ENCODE measurements at places on chromosomes 3 and 15.

- no peak for DNase-seq
Measured at GRCh38 chr15:26087395-26087794, 224.3 kb upstream of the ATP10A start.

GRCh38 chr3:13839726-13840340 is 40.0 kb downstream of the WNT7A start:
- no peak for DNase-seq

- DNase-seq = no peak
Measured at GRCh38 chr3:170002879-170003278, 34.9 kb upstream of the GPR160 start.

GRCh38 chr15:77019521-77020331 is 24.8 kb downstream of the PSTPIP1 start:
- peak; percentile 37 for DNase-seq

DNA sequence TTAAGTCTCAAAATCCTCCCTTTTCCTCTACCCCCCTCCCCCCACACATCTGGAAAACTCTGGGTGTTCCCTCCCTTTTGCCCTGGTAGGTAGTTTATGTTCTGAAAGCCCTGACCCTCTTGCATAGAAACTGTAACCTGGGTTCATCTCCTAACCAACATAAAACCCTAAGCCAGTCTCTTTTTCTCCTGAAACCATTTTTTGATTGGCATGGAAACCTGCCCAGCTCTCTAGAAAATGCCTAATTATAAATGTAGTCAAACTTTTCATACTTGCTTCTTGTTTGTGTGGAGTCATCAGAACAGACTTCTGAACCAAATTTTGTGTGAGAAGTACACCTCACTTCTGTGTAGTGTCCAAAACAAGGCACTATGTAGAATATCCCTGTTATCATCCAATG is 1264.4 kb downstream of the SI start:
- DNase-seq = no peak

- DNase-seq = no peak
Measured at GRCh38 chr15:74680456-74680855, 15.4 kb downstream of the EDC3 start.

DNA sequence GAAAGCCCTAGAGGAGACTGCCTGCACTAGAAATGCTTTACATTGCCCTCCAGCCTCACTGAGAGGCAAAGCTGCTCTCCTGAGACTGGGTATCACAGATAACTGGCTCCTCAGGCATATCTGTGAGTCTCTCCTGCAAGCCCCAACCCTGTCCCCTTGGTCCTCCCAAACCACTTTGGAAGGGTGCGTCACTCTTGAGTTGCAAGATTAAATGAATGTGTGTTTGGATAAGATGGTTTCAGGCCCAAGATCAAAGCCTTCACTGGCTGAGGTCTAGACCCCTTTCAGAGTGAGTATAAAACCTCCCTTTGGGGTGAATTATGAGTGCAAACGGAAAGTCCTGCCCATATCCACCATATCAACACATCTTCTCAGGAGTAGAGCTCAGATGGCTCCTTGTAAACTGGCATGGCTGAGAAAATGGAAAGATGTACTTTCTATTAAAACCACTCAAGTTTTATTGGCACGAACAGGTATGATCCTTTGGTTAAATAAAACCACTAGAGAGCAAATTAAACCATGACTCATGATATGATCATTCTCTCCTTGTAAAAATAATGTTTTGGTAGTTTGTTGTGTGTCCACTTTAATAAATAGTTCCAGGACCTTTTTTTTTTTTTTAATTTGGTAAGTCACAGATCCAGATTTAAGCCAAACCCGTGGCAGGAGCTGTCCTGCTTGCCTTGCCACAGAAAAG is 164.0 kb downstream of the CHST2 start:
- no peak for DNase-seq

DNA sequence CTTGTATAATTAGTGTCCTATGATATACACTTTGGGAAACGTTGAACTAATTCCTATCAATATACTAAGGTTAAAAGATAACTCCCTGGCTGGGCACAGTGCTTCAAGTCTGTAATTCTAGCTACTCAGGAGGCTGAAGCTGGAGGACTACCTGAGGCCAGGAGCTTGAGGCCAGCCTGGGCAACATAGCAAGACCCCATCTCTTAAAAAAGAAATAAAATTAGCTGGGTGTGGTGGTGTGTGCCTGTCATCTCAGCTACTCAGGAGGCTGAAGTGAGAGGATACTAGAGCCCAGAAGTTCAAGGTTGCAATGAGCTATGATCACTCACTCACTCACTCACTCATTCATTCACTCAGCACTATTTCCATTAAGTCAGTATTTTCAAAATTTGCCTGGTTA is 55.2 kb downstream of the SLC12A6 start:
- no peak for DNase-seq

DNA sequence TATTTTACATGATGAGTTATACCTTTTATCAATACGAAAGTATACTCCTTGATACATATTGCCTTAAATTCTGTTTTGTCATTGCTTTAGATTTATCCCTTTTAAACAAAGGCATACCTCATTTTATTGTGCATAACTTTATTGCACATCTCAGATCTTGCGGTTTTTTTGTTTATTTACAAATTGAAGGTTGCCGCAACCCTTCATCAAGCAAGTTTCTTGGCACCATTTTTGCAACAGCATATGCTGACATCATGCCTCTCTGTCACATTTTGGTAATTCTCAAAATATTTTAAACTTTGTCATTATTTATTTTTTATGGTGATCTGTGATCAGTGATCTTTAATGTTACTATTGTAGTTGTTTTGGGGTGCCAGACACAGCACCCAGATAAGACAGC is 20.9 kb downstream of the SNRK start:
- no peak for DNase-seq

- no peak for DNase-seq
Measured at GRCh38 chr3:19248143-19248542, 99.8 kb downstream of the KCNH8 start.

DNA sequence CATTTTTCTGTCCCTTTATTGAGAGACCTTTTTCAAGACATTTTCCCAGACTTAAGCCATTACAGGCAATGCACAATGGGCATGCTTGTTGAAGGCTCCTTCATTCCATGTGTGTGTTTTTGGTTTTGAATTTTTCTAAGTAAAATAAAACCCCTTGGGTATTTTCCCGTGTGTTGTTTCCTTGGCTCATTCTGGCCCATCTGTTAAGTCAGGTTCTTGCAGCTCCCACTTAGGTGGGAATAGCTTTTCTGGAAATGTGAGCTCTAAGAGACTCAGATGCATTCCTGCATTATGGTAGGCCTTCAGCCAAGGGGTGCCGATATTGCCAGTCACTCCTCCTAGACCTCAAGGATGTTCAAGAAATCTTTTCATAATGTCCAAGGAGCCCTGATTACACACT is 314.9 kb downstream of the CACNA2D3 start:
- DNase-seq = no peak

GRCh38 chr15:60255390-60255789 is 142.4 kb downstream of the ANXA2 start:
- peak; percentile 9 for DNase-seq

DNA sequence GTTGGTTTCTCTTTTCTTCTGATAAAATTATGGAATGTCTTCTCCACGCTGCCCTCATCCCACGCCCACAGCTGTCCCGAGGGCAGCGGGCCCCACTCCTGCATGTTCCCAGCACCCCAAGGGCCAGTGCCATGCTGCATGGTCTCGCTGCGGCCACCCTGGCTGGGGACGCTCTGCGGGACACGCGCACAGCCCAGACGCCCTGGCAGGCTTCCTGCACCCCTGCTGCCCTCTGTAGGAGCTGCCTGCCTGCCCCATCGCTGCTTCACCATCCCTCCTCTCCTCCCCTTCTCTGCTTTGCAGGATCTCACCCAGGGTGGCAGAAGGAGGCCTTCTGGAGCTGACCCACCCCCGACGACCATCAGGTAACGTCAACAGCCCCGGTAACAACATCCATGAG is 22.8 kb downstream of the SLC6A1 start:
- DNase-seq = no peak

DNA sequence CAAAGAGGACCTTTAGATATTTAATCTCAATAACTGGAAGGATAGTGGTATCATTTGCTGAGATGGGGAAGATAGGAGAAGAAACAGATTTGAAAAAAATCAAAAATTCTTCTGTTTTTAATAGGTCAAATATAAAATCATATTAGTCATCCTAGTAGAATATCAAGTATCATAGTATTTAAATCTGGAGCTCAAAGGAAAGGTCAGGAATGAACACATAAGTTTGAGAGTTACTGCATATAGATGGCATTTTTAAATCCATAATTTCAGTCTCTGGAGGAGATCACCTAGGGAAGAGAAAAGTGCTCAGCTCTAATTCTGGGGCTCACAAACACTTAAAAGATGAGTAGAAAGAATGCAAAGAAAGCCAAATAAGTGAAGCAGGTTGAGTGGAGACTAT is 24.9 kb upstream of the CFAP20DC start:
- no peak for DNase-seq

DNA sequence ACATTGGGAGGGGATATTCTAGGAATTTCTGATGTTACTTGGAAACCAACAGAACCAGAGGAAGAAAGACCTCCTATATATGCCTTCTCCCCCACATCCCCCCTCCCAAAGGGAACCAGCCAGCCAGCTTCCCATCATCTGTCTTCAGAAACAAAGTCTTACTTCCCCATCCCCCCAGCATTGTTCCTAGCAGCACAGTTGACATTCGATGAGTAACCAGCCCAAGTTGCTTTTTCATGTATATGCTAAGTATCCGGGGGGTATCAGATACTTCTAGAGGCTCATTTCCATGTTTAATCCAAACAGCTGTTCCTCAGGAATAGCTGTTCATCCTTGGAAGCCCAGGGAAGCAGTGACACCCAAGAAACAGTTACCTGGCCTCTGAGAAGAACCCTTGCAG is 16.0 kb downstream of the RMDN3 start:
- DNase-seq = no peak

DNA sequence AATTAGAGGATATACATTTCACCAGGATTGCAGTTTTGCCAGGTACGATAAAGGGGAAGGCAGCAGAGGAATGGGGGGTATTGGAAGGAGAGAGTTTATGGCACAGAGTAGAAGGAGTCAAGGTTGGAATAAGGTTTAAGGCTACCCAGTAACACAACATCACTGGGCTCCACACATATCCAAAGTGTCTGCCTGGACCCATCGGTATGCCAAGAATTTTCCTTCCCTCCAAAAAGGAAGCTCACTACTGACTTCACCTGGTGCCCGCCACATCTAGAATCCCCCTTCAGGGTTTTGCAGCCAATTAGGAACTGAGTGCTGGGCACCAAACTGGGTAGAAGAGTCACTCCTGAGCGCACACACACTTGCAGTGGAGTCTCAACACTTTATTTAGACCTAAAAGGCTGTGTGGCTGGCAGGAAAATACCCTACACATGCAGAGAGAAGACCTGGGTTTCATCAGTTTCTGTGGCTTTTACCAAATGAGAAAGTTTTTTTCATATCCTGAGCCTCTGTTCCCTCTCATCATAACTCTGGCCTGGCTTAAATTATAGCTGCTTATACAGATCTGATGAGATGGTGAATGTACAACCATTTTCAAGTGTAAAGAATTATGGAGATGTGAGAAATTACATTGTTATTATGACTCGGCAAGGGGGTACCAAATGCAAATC is 190.8 kb upstream of the LPP start:
- DNase-seq = no peak

DNA sequence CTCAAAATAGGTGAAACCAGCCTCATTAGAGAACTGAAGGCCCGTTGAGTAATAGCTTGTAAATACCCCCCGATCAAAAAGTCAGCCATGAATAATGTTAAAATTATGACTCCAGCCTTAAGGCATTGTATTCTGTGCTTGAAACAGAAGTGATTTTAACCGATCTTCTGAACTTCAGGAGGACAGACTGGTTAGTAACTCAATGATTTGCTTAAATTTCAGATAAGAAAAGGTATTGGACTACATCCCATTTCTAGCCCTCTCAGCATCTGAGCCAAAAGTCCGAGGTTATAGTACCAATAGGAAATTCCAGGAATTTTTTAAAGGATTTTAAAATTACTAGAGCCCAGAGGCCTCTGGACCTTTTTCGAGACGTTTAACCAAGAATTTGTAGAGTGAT is 67.7 kb upstream of the FGF12 start:
- no peak for DNase-seq

DNA sequence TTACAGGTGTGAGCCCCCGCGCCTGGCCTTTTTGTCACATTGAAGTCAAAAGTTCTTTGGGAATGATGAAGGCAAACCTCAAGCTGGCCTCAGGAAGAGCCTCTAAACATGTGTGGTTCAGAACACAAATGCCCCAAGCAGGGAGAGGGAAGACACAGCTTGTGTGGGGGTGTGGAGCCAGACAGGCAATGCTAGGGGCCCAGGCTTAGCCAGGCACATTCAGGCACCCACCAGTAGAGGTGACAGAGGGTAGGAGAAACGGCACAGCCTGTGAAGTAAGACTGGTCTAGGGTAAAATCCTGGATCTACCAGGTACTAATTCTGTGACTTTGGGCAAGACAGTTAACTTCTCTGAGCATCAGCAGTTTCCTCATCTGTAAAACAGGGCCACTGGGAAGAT is 3.5 kb downstream of the HDC start:
- no peak for DNase-seq

GRCh38 chr15:99504823-99505551 is 60.8 kb upstream of the MEF2A start:
- DNase-seq = no peak

DNA sequence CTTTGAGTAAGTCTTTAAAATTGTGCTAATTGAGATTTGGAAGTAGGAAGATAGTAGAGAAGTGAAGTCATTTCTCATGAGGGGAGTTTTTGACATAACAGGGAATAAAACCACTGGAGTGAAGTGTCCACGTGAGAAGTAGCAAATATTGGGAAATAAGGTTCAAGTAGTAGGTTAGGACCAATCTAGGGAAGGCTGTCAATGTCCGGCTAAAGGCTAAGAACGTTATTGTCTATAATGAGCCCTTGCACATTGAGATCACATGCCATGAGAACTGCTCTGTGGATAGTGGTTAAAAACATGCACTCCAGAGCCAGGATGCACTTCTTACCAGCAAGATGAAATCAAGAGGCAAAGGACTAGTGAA is 459.9 kb upstream of the TPRG1 start:
- DNase-seq = no peak

DNA sequence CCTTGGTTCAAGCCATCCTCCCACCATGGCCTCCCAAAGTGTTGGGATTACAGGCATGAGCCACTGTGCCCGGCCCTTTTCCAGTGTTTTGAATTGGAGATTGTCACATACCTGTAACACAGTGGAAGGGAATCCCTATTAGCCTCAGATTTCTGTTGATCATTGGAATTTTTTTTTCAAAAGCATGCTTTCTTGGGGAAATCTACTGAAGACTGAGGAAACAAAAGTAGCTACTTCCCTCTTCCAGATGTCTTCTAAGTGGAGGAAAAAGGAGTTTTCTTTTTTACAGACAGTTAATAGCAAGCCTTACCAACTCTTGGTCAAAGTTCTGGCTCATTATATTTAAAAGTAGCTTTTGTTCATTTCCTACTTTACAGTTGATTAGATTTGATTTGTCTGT is 33.7 kb downstream of the CHD2 start:
- DNase-seq = no peak

GRCh38 chr3:183500319-183500718 is 55.2 kb downstream of the KLHL6 start:
- no peak for DNase-seq

GRCh38 chr15:87567406-87568030 is 689.0 kb downstream of the NTRK3 start:
- no peak for DNase-seq
